NCI-H1092 treated with DMSO at 0.1 percent for 48 hours (cell line): ENCODE measurements at places on chromosomes 7 and 10.
A peak's percentile ranks its signal among the peaks of the same experiment; 100 is the strongest.

DNA sequence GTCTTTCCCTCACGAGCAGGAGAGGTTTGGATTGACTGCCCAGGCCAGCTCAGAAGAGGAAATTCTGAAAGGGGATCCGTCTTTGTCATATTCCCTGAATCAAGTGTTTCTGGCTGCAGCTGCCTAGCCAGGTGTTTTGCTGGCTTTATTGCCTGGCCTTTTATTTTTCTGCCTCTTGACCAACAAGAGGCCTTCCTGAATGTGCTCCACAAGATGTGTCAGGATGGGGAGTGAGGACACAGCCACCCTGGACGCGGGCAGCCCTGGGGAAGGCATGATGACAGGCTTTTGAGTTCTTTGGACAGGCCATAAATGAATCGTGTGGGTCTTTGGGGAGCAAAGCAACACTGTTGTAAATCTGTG is 163.6 kb downstream of the CAMK1D start:
- DNase-seq = no peak

GRCh38 chr7:99639267-99639666 is 22.5 kb downstream of the ZSCAN25 start:
- no peak for DNase-seq

DNA sequence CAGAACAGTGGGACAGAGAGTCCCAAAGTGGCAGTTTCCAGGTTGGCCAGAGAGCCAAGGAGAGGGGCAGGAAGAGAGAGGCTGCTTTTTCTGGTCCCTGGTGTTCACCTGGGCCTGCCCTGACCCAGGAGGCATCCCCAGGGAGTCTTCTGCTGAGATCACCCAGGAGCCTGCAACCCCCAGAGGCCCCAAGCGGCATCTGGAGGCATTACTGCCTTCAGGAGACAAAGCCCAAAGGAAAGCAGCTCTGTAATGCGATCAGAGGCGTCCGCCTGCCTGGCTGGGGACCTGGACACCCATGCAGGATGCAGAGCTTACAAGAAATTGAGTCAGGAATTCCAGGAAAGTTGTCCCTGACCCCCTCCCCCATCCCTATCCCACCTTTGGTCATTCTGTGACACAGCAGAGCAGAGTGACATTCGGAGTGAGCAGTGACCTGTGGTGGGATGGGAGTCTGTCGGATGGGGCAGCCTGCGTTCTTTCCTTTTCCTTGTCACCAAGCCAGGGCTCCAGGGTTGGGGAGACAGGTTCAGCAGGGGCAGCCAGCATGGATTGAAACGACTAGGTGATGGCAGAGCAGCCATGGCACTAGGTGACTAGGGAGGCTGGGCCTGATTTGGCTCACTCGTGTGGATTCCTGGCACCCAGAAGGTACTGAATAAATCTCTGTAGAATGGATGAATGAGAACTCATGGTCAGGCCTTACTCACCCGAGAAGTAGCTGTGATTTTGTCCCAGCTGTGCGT is 10.4 kb downstream of the UNC5B start:
- DNase-seq = no peak

DNA sequence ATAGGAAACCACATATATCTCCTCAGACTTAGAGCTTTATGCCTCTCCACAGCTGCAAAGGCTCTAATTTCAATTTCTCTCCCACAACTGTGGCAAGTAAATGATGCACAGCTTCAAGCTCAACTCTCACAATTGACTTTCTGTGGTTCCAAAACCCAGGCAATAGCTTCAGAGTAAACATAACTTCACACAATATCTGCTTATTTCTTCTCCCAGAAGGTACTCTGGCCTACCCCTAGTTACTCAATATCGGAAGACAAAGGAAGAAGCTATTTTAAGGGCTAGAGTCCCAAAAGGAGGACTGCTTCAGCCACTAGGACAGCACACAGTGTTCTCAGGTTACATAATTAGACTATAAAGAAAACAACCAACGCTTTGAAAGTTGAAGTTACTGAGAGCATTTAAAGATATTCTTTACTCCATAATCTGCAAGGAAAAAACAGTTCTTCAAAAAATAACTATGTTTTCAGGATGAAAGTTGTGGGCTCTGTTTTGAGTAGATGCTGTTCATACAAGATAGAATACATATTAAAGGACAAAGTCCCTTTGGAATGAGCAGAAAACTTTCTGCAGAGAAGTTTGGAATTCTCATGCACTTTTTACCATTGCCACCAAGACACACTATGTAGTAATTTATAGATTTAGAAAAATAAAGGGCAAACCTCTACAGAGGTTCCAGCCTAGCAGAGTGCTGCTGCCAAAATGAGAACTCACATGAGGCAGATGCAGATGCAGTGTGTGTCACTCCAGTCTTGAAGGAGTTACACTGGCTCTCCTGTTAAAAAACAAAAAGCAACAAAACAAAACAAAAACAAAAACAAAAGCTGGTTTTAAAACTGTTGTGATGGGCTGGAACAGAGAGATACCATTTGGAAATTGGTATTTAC is 81.8 kb downstream of the NT5C2 start:
- no peak for DNase-seq

DNA sequence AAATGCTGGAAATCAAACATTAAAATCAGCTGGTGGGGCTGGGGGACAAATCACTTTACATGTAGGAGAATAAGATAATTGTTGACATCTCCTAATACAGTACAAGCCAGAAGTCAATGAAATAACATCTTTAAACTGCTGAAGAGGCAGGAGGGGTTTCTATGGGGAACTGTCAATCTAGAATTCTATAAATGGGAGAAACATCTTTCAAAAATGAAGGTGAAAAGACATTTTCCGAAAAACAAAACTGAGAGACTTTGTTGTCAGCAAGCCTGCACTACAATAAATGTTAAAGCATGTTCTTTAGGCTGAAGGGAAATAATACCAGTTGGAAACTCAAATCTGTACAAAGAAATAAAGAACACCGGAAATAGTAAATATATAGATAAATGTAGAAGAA is 17.3 kb upstream of the MSRB2 start:
- no peak for DNase-seq

DNA sequence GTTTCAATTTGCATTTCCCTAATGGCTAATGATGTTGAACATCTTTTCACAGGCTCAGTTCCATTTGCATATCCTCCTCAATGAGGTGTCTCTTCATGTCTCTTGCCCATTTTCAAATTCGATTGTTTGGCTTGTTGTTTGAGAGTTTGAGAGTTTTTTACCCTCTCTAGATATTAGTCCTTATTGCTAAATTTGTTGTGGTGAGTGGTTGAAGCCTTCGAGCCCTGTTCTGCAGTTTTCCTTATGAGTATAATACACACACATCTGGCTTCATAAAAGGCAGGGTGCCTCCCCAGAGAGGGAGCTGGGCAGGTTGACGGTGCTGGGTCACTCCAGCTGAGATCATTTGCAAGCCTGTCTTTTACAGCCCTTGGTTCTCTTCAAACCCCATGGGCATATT is 65.1 kb downstream of the RGS10 start:
- DNase-seq = no peak

GRCh38 chr7:16106869-16107268 is 314.5 kb downstream of the CRPPA start:
- DNase-seq = no peak

DNA sequence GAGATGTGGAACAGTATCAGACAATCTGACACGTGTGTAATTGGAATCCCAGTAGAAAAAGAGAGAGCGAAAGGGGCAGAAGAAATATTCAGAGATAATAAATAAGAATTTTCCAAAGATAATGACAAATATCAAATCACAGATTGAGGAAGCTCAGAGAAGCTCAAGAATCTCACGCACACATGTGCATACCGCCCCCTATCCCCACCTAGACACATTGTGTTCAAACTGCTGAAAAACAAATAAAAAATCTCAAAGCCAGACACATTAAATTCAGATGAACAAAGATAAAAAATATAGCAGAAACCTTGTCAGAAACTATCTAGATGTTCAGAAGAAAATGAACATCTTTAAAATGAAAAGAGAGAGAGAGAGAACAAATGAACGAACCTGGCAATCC is 17.2 kb downstream of the SFR1 start:
- no peak for DNase-seq

- DNase-seq = no peak
Observed at GRCh38 chr7:156038345-156038744, 226.1 kb upstream of the SHH start.

GRCh38 chr7:17444673-17445072 is 146.2 kb downstream of the AHR start:
- DNase-seq = no peak

DNA sequence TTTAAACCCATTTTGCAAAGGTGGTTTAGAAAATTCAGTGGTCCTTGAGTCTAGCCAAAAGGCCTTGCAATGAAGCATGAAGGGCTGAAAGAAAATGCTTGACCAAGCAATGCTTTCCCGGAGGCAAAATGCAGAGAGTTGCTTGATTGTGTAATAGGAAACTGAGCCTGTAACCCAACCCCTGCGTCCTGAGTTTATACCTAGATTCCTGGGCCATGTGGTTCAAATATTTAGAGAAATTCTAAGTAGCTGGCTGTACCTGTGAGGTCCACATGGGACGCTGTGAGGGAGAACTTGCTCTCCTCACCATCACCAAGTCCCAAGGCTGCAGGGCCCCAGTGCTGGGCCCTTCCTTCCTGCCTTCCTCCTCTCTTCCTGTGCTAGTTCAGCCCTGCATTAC is 45.7 kb downstream of the CXCL12 start:
- DNase-seq = no peak

DNA sequence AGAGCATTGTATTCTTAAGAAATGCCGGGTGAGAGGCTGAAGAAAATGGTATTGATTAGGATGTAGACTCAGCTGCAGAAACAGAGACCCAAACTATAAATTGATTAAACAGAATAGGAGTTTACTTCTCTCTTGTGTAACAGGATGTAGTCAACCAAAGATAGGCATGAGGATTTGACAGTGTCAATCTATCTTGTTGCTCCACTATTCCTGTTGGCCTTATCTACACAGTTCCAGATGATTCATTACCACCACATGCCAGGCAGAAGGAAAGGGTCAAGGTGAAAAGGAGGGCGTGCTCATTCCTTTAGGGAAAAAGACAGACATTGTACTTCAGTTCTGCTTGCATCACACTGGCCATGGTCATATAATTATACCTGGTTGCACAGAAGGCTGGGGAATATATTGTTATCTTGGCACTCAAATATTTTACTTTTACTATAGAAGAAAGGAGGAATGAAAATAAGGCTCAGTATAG is 11.9 kb upstream of the DMTF1 start:
- DNase-seq = no peak

DNA sequence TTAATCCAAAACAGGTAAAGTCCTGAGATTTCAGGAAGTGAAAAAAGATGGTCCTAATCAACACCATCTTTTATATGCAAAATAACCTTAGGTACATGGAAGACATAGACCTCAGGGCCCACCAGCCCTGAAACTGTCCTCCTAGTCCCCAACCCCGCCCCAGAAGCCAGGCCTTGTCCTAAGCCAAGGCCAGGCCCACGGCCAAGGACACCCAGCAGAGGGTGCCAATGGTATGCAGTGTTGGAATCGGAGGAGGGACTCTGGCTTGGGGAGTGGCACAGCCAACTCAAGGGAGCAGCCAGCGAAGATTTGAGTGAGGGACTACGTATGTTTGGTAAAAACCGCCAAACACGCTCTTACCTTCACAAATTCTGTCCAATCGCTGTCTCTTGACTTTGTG is 96.7 kb downstream of the ZRANB1 start:
- no peak for DNase-seq

DNA sequence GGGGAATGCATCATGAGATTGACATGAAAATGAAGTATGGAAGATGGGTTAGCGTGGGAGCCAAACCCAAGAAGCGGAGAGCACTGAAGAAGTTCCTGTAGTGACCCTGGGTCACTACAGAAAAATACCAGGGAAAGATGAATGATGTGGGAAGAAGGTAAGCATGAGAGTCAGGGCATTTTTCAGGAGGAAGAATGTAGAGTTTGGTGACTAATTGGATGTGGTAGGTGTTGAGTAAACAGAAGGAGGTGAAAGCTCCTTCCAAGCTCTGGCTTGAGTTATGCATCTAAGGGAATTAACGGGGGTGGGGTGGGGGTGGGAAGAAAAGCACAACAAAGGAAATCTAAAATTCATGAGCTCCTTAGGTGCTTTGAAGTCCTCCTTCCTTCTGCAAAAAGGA is 238.1 kb upstream of the AOAH start:
- no peak for DNase-seq

- no peak for DNase-seq
Observed at GRCh38 chr7:12504149-12504548, 66.4 kb upstream of the SCIN start.

DNA sequence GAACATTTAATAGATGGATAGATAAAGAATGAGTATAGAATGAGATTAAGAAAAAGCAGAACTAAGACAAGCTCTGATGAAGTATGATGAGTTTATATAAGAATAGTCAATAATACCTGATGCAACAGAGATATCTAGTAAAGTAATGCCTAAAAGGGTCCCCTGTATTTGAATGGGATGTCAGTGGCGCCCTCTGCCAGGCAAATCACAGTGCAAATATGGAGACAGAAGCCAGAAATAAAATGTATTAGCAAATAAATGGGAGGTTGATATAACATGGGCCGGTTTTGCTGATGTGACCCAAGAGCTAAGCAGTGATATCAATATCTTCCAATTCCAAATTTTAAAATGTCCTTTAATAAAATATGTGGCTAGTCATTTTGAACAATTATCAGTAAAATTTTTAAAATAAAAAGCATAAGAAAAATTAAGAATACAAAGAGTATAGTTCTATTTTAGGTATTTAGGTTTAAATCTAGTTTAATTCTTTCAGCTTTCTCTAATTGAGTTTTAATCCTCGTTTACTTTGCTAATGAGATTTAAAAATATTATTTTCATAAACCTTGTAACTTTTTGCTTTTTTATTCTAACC is 62.6 kb downstream of the ADK start:
- peak; percentile 4 for DNase-seq

DNA sequence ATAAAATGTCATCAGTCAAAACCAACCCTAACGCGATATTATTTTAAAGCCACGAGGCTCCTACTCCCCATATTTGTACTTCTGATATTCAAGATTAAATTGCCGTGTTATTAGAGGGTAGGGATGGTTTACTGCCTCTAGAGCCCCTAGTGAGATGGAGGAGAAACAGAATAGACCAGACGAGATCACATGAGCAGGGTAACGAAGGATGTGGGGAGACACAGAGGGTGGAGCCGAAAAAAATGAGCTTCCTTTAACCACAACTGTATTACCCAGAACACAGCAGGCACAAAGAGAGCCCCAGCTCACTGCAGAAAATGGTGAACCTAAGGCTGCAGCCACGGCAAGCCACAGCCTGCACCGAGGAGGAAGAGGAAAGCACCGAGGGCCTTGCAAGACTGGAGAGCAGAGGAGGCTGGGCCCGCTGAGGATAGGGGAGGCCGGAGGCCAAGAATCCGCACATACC is 14.3 kb downstream of the ZC3HAV1 start:
- DNase-seq = no peak

GRCh38 chr7:138919911-138920310 is 61.3 kb downstream of the KIAA1549 start:
- DNase-seq = no peak
